ENCODE measurements at places on chromosomes 2 and 18.

GRCh38 chr2:223048519-223048918, 3.5 kb upstream of the KCNE4 start:
- DNase-seq: no peak

- no peak for DNase-seq
Measured at GRCh38 chr2:112688086-112688880, 32.5 kb upstream of the NT5DC4 start.

GRCh38 chr2:185979546-185980071, 241.0 kb downstream of the FSIP2 start:
- DNase-seq: no peak

DNA sequence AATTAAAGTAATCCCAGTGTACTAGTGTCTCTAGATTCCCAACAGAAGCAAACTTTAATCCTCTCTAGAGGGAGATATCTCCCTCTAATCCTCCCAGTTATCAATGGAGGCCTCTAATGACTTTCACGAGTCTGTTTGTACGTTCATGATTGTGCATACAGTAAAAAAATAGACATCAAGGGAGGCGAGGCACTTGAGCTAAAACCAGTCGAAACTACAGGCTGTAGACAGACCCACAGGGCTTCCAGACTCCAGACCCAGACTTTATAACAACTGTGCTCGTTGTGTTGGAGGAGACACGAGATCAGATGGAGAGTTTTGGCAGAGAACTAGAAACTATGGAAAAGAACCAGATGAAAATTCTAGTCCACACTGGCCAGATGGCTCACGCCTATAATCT, 7.0 kb downstream of the DGKD start:
- DNase-seq: no peak

DNA sequence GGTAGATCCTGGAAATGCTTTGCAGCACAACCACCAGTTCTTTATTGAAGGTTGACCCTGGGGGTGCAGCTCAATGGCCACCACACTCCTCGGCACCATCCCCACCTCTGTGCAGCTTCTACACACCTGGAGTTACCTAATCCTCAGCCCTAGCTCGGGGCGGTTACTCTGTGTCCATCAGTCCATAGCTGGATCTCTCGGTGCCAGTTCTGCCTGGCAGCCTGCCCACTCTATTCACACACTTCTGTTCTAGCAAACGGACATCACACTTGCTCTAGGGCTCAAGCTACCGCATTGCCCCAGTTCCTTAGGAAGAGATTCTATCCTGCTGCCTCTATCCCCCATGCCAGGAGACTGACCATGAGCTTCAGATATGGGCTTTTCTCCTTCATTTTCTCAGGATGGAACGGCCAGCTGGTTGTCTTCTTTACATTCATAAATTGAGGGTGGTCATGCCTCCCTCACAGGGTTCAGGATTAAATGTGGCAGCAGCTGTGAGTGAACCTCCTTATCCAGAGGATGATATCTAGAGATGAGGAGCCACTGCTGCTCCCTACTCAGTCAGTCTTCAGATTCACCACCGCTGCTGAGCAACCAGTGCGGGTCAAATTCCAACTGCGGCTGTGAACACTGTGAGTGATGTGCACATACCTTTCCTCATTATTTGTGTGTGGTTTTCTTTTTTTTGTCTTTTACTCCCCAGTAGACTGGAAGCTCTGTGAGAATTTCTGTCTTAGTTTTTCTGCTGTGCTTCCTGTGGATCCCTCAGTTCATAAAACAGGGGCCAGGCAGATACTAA, 66.9 kb upstream of the TRIB2 start:
- no peak for DNase-seq

GRCh38 chr2:45068571-45069140, 59.4 kb upstream of the SIX2 start:
- no peak for DNase-seq

DNA sequence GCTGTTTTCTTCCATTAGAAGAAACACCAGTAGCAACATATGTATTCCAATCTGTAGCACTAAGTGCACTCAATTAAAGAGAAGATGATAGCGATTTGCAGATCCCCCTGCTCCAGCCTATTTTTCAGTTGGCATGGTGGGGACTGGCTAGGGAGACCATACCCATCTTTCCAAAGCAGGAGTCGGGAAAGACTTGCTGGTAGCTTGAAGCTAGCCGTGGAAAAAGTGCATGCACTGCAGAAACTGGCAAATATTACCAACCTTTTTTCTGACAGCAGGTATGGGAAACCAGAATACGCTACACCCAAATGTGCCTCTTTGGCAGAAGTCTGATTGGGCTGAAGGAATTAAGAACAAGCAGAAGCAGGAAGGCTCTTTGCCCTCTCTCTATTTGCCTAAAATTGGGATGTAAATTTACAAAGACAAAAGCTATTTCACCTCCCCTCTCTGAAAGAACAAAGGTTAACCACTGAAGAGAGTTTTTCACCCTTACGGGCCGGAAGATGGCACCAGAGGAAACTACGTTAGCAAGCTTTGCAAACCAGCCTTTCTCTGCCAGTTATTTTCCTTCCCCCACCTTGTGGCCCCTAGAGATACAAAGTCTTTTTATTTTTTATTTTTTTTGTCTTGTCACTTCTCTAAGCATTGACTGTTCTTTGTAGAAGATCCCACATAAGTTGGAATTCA, 273.1 kb downstream of the DLGAP1 start:
- no peak for DNase-seq

GRCh38 chr2:84958135-84959059, 12.6 kb upstream of the KCMF1 start:
- no peak for DNase-seq

DNA sequence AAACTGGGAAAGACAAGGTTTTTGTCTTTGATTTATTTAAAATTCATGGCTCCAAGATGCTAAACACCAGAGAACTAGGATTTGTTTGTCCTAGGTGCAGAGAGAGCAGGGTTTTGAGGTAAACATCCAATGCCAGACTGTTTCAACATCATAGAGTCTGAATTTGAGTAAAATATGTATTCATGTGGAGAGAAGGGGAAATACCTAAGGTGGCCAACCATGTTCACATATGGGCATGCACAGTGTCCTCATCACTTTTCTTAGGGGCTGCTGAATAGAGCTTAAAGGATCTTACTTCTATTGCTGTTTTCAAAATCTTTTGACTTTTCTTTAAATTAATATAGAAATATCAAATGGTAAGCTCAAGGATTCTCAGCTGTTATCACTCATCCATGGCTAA, 287.0 kb upstream of the CCDC68 start:
- no peak for DNase-seq

DNA sequence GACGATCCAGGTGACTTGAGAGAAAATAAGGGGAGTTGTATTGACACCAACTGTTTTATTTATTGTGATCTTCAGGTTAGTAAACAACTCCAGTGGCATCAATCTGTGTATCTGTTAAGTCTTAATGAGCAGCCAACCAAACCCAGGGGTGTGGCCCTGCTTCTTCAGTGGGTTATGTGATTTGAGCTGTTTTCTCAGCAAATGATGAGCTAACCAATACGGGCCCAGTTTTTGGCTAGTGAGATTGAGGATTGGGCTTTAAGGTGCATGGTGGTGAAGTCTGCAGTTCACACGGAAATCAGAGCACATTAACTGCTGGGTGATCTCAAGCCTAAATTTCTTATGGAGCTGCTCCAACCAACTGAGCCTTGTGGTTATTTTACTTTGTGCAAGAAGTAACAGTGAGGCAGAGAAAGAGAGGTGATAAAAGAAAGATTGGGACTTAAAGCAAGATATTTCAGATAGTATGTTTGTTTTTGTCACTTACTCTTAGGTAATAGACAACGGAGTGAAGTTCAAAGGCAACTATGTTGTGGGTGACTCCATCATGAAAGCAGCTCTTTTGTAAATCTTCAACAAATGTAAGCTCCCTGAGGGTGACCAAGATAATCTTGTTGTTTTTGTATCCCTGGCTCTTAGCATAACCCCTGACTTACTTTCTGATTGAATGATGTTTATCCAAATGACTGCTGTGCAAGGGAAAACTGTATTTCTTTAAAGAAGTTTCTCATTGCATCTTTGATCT, 2.4 kb downstream of the MTCL1 start:
- no peak for DNase-seq

DNA sequence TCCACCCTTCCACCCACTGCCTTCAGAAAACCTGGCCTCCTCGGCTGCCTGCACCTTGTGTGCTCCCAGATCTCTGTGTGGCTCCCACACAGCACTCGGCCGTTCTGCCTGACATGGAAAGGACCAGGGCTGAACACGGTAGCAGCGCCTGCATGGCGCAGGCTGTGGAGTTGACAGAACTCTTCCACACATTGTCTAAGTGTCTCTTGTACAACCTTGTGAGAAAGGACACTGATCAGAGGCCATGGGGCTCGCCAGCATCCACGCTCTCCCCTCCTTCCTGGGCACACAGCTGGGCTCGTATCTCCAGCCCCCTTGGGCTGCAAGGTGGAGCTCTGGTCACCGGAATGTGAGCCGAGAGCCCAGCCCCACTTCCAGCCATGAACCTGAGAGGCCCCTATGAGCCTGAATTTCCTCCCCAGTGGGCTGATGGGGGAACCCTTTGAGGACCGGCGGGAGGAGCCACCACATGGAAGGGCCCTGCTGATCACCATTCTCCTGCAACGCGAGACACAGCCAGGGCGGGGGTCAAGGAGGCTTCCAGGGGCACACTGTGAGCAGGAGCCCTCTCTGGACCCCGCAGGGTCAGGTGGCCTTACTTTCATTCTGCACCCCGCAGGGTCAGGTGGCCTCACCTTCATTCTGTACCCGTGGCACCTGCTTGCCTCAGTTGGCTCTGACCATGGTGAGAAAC, 314.2 kb upstream of the MYT1L start:
- no peak for DNase-seq
